PC-3 (cell line): ENCODE measurements at places on chromosomes 7 and 10. TPM values are rescaled to one million over a fixed set of nuclear protein-coding genes. Genes with fewer than 3 reads are reported as not detected.

DNA sequence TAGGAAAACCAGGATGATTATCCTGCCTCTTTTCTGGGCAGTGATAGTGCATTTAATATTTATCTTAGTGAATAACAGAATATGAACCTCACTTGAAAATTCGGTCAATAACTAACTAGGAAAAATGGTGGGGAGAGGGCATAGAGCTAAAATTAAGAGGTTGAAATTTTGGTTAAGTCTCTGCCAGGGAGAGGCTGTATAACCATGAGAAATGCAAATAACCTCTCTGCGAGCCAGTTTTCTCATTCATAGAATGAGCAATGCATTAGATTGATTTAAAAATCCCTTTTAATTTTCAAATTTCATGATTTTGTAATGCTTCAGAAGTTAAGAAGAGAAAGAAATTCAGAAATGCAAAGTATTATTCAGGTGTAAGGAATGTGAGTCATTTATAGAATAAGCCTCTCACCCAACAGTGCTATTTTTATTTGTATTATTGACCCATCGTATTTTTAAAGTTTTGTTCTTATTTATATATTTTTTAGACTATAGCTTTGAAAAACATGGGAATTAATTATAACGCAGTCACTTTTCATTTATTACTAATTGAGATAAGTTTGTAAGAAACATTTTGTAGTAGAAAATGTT is 104.7 kb downstream of the PHF14 start:
- DNase-seq: no peak

DNA sequence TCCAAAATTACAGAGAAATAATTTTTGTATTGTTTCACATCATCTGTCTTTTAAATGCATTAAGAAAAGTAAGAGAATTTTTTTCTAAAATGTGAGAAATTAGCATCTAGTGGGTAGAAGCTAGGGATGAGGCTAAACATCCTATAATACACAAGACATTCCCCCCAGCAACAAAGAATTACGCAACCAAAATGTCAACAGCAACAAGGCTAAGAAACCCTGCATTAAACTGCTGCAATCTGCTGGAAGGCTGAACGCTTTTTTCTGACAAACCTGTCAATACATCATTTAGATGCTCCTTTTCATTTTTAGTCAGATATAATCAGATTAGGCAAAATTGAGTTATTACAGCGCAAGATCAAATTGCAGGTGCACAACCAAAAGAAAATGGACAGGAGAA is 162.2 kb downstream of the C1GALT1 start:
- DNase-seq: no peak

- no peak for DNase-seq
Observed at GRCh38 chr10:55628260-55628701, 732.8 kb downstream of the ZWINT start.

UCN3 gene
- not detected in 2 replicates for total RNA-seq

DNA sequence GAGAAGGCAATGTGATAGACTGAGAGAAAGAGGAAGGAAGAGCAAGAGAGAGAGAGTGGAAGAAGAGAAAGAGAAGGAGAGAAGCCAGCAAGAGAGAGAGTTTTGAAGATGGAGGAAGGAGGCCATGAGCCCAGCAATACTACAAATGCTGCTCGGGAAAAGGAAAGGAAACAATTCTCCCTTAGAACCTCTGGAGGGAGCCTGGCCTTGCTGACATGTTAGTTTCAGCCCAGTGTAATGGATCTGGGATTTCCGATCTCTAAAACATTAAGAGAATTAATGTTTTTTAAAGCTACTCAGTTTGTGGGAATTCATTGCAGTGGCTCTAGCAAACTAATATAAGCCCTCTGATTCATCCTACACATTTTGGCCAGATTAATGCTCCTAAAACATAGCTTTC is 206.8 kb upstream of the MTPN start:
- peak; percentile 3 for DNase-seq

- DNase-seq: no peak
Observed at GRCh38 chr7:138881579-138882188, 83.7 kb upstream of the ATP6V0A4 start.

DNA sequence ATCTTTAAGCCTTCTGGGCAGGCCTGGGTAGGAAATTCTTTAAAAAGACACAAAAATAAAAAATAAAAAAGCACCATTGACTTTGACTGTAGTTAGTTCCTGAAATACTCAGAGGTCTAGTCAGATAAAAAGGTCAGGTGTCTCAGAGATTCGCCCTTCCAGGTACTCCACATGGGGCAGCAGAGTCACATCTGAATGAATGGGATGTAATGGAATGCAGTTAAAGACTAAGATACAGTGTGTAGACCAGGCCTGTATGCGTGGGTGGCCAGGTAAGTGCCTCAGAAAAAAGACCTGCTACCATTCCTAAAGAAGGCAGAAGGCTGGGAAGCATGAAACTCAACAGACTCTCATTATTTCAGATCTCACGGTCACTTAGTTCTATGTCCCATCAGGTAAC is 68.6 kb upstream of the SEM1 start:
- DNase-seq: peak; percentile 22

GRCh38 chr10:130017631-130018022 is 53.6 kb upstream of the EBF3 start:
- no peak for DNase-seq
